NCI-H524 (cell line): ENCODE measurements at places on chromosomes 3 and 15.

- DNase-seq: no peak
Measured at GRCh38 chr3:126390751-126391150, 4.0 kb upstream of the CFAP100 start.

GRCh38 chr3:162161595-162161994 lies 665.0 kb downstream of the OTOL1 start:
- DNase-seq: no peak

- no peak for DNase-seq
Measured at GRCh38 chr3:62758296-62759066, 116.7 kb downstream of the CADPS start.

DNA sequence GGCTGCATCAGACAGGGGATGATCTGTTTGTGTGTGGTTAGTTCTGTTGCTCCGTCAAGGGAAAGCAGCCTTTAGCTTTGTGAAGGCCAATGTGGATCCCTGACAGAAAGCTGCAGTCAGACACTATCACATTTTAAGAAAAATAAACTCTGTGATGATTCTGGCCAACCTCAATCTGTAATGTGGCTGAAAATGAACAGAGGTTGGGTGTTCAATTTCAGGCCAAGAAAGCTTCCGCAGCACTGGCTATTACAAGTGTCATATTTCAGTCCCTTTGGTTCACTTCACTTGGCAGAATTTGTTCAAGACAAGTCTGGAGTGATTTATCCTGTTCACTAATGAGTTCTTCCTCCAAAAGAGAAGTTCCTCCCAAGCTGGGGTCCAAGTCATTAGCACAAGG lies 571.8 kb upstream of the IL12A start:
- DNase-seq: no peak

DNA sequence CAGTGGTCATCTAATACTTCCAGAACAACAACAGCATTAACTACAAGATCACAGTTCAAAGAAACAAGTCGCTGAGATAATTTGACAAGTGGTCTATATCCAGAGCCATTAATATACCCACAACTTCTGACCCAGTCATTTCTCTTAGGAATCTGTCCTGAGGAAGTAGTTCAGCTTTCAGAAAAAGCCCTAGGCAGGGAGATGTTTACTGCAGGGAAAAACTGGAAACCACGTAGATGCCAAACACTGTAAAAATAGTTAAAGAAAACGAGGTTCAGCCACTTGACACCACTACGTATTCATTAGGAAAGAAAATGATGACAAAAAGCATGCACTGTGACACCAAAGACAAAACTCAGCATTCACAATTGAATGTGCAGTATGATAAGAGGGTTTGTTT lies 22.3 kb upstream of the CDCP1 start:
- DNase-seq: no peak

DNA sequence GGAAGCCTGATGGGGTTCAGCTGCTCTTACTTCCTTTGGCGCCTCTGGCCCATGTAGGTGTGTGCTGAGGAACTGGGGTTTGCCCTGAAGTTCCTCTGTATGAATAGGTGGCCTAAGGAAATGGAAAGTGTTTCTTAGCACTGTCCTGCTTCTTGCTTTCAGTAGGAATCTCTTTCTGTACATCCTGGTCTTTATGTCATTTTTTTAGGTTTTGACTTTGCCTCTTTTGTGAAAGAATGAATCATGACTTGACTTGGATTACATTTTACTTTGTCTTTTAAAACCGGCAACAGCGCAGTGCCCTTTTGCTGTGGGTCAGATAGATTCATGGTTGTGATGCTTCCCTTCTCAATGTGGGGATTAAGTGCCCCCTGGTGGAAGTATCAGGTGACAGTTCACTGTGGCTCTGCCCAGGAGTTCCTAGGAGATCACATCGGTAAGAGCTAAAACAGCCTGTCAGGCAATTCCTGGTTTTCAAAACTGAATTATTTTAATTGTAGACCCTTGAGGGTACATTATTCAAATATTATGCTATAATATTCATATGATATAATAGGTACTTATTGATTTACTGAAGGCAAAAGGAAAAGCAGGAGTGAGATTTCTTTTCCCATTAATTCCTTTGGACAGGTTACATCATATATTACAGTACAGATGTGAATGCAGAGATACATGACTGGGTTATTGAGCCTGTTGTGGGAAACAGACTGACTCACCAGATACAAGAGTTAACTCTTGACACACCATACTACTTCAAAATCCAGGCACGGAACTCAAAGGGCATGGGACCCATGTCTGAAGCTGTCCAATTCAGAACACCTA lies 95.4 kb downstream of the HCN4 start:
- DNase-seq: peak; percentile 38

DNA sequence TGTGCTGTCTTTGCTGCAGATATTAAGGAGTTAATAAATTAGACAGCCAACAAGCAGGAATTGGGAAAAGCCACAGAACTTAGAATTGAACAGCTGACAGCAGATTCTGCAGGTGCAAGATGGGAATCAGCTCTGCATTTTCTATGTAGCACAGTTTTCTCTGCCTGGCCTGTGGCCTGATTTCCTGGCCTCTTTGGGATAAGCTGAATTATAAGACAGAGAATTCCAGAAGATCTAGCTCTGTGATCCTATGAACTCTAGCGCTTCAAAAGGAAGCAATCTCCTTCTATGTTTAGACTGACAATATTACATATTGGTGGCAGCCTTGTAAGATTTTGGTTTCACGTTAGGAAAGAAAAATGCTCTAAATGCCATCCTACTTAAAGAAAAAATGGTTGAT lies 24.0 kb upstream of the SOX2 start:
- DNase-seq: no peak

- no peak for DNase-seq
Measured at GRCh38 chr3:183818041-183818620, 7.2 kb downstream of the MAP6D1 start.

DNA sequence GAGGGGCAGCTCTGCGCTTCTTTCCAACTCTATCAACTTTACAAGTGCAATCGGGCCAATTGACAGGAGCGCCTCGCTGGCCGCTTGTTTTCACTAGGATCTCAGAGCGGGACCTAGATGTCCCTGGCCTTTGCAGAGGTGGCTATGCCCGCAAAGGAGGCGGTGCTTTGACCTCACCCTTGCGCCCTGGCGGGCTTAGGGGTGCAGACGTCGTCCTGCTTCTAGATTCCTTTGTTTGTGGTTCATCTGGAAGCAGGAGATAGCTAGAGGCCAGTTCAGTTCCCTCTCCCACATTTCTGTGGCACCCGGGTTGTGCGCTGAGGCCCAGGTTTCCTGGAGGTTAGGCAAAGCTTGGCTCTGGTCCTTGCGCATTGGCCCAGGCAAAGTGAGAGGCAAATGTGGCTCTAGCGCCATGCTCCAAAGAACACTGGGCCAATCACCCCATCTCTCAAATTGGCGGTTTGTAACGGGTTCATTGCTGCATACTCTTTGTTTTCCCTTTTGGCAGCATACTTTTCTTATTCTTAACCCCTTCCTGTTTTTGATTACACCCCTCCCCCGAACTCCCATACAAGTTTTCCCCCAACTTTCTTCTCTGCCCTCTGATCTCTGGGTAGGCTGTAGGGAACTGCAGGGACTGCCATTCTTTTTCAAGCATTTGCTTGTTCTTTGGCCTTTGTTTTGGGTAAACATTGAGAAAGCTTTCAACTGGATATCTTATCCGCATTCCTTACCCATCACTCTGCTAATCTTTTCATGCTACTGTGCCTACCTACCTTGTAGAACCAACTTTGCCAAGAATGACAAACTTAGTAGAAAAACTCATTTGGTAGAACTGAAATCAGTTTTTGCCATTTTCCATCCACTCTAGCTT lies 1.4 kb downstream of the PPM1L start:
- DNase-seq: no peak

- DNase-seq: no peak
Measured at GRCh38 chr3:134337071-134337482, 37.2 kb downstream of the AMOTL2 start.

GRCh38 chr3:120300971-120301370 lies 15.9 kb upstream of the GPR156 start:
- no peak for DNase-seq

- no peak for DNase-seq
Measured at GRCh38 chr3:69251078-69251805, 128.8 kb upstream of the LMOD3 start.

DNA sequence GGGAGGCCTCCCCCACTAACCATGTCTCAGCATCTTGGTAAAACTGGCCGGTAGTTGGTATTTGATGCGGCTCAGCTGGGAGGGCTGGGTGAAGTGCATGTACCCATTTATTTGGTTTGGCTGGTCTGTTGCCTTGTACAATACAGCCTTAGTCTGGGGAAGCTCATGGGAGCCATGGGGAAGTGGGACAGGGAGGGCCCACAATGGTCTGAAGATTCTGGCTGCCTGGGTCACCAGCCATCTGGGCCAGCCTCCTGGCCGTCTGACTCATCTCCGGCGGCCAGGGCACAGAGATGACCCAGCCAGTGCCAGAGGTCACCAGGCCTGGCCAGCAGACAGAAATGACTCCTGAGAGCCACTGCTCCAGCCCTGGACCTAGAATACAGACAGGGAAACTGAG lies 51.6 kb upstream of the SMAD6 start:
- DNase-seq: no peak

DNA sequence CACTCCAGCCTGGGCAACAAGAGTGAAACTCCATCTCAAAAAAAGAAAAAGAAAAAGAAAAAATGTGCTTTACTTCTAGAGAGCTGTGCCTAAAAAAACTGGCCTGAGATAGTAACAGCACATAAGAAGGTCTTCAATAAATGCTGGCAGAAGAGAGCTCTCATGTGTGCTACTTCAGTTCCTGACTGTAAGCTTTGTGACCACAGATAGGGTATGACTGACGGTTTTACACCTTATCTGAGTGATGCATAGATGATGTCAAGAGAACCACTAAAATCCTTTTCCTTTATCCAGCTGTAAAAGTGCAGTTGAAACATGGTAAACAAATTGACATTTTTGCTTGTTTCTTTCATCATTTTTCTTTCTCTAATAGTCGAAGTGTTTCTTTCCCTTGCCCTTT lies 127.9 kb downstream of the C3orf70 start:
- DNase-seq: no peak

GRCh38 chr15:36617529-36618196 lies 38.2 kb downstream of the CDIN1 start:
- no peak for DNase-seq

GRCh38 chr15:77904901-77905300 lies 172.6 kb downstream of the TBC1D2B start:
- no peak for DNase-seq

DNA sequence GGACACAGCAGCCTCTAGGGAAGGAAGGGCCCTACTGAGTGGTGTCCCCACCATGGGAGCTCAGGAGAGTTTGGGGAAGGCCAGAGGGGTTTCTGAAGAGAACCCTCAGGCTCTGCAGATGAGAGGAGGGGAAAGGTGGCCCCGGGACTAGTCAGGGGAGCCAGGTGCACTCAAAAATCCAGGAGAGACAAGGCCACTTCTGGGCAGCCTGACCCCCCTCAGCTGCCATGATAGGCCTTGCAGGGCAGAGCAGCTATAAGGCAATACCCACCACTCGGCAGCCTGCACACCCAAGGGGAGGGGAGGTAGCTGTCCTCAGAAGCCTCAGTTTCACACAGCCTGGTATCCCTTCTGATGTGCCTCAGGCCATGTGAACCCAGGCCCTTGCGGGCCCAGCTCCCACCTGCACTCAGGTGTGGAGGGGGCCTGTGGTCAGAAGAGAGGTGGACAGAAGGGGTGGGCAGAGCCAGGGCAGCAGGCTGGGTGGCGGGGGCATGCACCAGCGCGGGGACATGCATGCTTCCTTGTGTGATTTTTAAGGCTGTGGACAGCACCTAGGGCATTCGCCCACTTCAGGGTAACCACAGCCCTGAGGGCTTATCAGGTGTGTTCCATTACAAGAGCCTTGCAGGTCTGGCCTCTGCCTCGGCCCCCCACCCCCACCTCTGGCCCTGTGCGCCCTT lies 34.6 kb downstream of the SRPRB start:
- no peak for DNase-seq

GRCh38 chr15:98614681-98615080 lies 33.7 kb upstream of the IGF1R start:
- no peak for DNase-seq

DNA sequence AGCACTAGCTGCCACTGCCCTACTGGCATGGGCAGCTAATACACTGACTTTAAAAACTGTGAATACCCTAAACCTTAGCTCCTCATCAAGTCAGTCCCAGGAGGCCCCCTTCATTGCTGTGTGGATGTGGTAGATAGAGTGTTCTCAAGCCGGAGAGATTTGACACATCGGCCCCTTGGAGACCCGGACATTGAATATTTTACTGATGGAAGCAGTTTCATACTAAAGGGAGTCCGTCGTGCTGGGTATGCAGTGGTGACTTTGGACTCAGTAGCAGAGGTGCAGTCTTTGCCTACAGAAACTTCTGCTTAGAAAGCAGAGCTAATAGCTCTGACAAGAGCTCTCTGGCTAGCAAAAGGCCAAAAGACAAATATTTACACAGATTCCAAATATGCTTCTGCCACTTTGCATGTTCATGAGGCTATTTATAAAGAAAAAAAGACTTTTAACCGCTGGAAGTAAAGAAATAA lies 17.5 kb downstream of the CCR4 start:
- DNase-seq: no peak

DNA sequence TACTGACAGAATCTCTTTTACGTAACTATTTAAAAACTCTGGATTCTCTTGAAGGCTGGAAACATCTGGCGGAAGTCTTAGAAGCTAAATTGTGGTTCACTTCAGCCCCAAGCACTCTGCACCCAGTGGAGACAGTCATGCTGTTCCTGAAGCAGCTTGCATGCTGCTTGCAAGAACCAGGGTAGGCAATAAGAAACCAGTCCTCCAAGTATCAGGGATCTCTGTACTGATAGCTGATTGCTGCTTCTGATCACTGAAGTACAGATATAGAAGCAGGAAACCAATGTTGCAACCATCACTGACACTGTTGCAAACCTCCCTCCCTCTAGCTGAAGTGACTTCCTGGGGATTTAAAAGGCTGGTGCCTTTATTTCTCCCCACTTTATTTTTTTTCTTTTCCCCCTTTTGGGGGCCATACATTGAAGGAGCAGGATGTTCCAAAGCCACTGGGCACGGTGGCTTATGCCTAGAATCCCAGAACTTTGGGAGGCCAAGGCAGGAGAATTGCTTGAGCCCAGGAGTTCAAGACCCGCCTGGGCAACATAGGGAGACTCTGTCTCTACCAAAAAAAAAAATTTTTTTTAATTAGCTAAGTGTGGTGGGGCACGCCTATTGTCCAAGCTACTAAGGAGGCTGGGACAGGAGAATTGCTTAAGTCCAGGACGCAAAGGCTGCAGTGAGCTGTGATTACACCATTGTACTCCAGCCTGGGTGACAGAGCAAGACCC lies 15.3 kb downstream of the SPCS1 start:
- no peak for DNase-seq

DNA sequence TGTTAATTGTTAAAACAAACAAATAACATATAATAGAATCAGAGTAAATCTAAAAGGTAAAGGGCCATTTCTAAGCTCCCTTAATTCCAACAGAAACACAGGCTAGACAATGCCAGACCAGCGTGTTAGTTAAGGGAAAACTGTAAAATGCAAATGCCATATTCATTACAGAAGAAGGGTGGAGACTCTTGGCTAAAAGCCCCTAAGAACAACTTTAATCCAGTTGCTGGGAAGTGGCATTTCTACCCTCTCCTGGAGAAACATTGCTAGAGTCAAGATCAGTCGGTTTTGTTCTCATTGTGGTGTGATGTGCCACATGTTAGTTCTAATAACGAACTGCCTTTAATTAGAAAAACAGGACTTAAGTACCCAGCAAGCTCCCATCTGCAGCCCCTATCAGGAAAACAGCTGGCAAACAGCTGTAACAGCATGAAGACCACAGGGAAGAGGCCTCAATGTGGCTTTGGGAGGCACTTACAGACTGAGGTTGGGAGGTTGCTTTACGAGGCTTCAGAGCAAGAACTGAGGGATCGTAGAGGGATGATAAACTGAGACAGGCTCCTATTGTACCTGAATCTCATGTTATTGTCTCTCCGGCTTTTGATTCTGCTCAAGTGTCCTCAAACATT lies 1134.8 kb downstream of the ROBO1 start:
- no peak for DNase-seq
